ENCODE measurements at places on chromosomes 3 and 15.

GRCh38 chr15:40928821-40929659 is at the start of gene DLL4:
TSS of gene DLL4 (plus strand) at chr15:40929340. CDS start at chr15:40929669, 329 bp downstream.
- DNase-seq: no peak

DNA sequence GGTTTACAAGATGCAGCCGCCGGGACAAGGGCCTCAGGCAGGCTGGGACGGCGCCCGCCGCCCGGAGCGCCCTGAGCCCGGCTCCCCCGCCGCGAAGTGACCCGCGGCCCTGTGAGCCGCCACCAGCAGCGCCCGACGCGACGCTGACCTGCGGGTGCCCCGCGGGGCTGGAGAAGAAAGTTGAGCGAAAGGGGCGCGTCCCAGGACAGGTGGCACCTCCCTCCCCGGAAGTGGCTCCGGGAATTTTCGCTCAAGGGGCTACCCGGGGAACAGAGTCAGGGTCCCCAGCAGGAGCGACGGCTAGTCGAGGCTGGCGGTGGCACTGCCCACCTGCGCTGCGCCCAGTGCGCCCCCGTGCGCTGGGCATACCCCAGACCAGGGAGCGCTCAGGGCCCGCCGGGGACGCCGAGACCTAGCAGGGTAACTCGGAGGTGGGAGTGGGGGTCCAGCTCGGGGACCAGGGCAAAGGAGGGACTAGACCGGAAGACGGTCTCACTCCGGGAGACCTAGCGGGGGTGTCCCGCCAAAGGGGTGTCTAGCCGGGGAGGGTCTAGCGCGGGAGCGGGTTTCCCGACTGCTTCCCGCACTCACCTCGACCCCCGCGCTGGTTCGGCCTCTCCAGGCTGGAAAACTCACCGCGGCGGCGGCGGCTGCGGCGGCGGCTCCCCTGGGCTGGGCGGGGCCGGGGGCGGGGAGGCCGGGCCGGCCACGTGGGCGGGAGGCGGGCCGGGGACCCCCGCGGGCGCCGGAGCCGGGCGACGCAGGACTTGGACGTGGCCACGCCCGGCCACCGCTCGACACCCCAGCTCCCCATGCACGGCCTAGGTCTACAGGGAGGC is 18.4 kb downstream of the SPATA12 start:
- no peak for DNase-seq

- DNase-seq: no peak
These were observed 609.1 kb upstream of the BCHE start for GRCh38 chr3:166446291-166446690.

- peak; percentile 55 for DNase-seq
These were observed 330.8 kb downstream of the TIGIT start for GRCh38 chr3:114624571-114625181.

- no peak for DNase-seq
These were observed 47.3 kb downstream of the ITGA11 start for GRCh38 chr15:68384451-68385239.

DNA sequence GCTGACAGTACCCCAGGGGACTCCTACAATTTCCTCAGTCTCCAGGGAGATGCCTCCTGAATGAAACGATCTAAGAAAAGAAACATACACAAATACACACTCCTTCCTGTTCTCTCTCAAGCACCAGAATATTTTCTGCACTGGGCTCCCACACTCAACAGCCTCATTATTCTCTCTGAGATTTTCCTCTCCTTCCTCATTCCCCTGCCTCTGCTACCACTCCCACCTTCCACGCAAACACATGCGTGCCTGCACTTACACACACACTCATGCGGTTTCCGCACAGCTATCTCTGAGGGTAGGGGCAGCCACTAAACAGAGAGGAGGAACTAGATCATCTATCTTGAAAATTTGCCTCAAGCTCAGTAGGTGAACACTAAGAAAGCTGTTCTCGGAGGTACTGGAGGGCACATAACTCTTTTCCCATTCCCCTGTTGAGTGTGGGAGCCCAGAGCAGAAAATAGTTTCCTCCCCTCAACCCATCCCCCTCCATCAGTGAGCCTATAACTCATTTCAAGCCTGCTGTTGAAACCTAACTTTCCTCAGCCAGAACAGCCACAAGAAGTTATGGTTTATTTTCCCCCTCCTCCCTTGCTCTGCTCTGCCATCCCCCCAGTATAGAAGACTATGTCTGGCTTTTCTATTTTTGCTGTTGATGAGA is 30.5 kb upstream of the TIPARP start:
- no peak for DNase-seq

- DNase-seq: no peak
These were observed 19.5 kb downstream of the SIAH2 start for GRCh38 chr3:150743508-150743907.

DNA sequence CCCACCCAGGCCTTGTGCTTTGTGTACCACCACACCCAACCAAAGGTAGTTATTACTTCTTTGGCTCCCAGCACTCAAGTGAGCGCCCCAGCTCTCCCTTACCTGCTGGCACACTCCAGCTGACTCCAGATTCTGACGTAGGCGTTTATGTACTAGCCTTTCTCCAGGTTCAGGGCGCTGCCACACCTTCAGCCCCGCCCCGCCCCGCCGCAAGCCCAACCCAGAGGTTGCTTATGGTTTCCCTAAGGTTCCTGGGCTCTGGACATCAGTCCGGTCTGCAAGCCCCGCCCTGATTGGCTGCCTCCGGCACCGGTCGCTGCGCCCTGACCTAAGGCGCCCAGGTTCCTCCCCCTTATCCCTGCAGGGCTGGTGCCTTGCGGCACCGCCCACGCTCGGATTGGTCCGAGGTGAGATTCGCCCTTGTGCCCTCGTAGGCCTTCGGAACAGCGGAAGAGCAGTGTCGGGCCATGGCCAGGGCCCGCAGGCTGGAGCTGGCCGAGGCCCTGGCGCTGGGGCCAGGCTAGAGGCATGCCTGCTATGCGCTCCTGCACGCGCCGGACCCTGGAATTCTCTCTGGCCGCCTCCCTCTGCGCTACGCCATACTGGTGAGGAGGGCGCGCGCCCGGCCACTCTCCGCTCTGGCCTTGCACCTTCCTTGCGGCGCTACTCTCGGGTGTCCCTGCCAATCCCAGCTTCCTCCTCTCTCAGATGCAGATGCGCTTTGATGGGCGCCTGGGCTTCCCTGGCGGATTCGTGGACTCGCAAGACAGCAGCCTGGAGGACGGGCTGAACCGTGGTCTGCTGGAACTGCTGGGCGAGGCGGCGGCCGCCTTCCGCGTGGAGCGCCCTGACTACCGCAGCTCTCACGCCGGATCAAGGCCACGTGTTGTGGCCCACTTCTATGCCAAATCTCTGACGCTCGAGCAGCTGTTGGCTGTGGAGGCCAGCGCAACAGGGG is 19.8 kb upstream of the NUDT16 start:
- DNase-seq: no peak

- DNase-seq: no peak
These were observed 56.6 kb upstream of the CSTA start for GRCh38 chr3:122268257-122269024.

GRCh38 chr3:66407611-66408218 is 93.1 kb downstream of the LRIG1 start:
- DNase-seq: no peak

DNA sequence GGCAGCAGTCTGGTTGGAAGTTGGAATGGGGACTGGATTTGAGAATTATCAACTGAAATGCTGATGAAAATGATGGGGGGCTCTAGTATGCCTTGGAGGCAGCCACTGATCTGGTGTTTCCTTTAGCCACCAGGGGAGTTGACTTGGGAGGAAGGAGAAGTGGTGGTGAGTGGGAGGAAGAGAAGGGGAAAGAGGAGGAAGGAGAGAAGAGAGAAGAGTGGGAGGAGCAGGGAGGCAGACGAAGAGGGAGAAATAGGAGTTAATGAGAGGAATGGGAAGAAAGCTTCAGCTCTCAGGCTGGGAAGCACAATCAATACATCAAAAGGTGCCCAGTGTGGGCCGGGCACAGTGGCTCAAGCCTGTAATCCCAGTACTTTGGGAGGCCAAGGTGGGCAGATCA is 23.3 kb upstream of the HCN4 start:
- DNase-seq: no peak

- no peak for DNase-seq
These were observed 34.1 kb downstream of the KPNA4 start for GRCh38 chr3:160531311-160531710.

- no peak for DNase-seq
These were observed 40.1 kb downstream of the CPN2 start for GRCh38 chr3:194311000-194311399.

- DNase-seq: no peak
These were observed 501.3 kb upstream of the TPRG1 start for GRCh38 chr3:188670446-188670845.

DNA sequence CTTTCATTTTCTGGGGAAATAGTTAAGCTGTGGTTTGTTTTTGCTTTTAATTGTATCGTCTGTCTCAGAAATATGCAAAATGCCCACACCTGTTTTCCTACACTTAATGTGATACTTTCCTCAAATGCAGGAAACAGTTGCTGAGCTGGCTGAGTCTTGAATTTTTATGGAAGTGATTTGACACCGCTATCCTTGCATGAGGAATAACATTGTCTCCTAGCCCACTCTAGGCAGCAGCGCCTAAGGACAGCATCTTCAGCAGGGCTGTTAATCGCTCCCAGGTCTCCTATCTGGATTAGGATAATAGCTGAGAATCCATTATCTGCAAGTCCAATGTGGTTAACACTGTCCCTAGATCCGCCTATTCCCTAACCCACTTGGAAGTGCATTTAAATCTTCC is 132.6 kb upstream of the NR2E3 start:
- DNase-seq: no peak

DNA sequence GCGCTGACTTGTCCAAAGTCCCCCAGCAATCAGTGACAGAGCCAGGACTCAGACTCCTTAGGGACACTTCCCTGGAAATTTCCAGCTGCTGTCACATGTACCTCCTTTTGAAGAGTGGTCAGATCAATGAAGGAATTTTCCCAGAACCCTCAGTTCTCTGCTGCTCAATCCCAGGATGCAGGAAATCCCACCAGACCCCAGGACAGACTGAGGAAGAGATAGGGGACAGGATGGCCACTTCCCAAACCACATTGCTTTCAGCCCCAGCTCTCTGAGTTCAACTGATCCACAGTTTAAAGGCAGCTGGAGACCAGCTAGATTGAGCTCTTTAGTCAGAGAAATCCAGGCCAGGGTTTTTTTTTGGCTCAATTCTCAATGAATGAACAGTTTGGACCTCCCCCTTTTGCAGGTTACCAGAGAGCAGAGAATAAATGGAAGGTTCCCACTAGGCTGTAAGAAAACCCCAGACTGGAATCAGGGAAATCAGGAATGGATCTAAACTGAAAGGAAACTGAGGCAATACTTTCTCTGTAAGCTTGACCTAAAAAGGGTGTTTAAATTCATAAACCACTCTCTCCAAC is 1.5 kb downstream of the CYP1A1 start:
- peak; percentile 36 for DNase-seq

- no peak for DNase-seq
These were observed 48.1 kb downstream of the SLC6A6 start for GRCh38 chr3:14450506-14450905.

DNA sequence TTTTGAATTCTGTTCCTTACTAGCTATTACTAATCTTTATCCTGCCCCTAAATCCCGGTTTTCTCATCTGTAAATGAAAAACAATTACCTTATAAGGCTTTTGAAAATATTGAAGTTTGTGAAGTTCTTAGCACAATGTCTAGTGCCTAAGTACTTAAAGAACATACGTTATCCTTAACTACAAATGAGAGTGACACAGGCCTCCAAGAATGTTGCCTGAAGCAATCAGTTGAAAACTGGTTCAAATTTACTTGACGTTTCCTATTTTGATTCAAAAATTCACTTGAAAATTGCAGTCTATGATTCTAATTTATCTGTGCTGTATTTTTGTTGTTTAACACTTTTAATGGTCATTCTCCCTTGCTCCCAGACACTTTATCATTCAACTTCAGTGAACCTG is 3.2 kb downstream of the SENP7 start:
- no peak for DNase-seq

DNA sequence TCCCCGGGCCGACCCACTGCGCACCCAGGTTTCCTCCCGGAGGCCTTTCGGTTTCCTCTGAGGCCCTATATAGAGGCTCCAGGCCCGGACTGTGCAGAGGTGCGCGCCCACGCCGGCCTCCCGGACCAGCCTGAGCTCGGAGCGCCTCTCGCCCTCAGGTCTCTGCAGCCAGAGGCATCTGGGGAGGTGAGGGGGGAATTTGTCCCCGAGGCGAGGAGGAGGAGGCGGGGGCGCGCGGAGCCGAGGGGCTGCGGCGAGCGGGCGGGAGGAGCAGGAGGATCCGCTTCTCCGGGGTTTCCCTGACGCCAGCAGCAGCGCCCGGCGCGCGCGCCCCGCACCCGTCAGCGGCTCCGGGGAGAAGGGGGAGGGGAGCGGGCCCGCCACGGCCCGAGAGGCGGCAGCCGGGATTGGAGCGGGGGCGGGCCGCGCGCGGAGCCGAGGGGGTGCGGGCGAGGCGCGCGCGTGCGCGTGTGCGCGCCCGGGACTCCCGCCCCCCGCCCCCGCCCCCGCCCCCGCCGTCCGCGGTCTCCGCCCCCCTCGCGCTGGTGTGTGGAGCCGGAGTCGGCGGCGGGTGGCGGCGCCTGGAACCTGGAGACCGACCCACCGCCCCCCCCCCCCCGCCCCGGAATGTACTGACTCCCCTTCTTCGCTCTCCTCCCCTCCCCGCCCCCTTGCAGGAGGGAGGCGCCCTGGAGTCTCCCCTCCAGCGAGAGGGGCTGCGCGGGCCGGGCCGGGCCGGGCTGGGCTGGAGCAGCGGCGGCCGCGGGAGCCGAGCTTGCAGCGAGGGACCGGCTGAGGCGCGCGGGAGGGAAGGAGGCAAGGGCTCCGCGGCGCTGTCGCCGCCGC is at the start of gene NEO1:
NEO1 (plus strand) TSS at position 657 of the 846 bp plus-strand sequence. CDS start 213 bp downstream, outside the sequence.
- DNase-seq: peak; percentile 30

GRCh38 chr15:59372352-59373211 is at the start of gene MYO1E:
TSS of gene MYO1E (minus strand) at chr15:59372871. CDS start at chr15:59372500, 371 bp downstream.
- no peak for DNase-seq

GRCh38 chr3:101849714-101850245 is 466 bp downstream of the NFKBIZ start:
- DNase-seq: no peak

DNA sequence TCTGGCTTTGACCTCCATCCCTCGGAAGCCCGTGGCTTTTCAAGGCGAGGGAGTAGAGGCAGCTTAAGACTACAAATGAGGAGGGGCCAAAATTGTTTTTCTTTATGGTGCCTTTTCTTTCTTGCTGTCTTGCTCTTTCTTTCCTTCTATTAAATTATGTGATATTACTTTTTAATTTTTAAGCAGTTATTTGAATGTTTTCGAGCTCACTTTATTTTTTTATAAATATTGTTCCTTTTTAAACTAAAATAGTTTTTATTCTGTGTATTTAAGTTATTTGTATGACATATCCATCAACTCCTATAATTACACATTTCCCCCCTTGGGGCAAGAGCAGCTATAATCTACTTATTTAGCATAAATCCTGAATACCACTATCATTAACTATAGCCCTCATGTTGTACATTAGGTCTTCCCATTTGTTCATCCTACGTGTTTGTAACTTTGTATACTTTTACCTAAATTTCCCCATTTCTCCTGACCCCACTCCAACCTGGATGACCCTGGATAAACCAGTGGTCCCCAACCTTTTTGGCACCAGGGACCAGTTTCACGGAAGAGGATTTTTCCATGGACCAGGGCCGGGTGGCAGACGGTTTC is 622 bp upstream of the PLSCR1 start:
- no peak for DNase-seq

DNA sequence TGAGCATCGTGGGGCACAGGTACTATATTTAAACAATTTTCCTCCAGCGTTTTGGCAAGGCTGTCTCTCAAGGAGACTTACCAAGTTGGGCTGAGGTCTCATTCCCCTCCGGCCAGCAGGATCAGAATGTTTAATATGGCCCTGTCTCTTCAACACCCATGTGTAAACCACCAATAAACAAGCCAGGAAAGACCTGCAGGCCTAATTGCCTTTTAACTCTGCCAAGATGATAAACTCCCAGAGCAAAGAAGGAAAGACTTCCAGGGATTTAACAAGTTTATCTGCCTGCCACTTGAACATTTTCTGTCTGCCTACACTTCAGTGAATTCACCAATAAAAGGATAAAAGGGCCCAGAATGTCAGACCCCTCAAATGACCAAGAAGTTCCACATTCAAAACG is 130.3 kb upstream of the WNT5A start:
- no peak for DNase-seq
